Astrocyte of the spinal cord (primary cell): ENCODE measurements at places on chromosomes 6 and 20.

DNA sequence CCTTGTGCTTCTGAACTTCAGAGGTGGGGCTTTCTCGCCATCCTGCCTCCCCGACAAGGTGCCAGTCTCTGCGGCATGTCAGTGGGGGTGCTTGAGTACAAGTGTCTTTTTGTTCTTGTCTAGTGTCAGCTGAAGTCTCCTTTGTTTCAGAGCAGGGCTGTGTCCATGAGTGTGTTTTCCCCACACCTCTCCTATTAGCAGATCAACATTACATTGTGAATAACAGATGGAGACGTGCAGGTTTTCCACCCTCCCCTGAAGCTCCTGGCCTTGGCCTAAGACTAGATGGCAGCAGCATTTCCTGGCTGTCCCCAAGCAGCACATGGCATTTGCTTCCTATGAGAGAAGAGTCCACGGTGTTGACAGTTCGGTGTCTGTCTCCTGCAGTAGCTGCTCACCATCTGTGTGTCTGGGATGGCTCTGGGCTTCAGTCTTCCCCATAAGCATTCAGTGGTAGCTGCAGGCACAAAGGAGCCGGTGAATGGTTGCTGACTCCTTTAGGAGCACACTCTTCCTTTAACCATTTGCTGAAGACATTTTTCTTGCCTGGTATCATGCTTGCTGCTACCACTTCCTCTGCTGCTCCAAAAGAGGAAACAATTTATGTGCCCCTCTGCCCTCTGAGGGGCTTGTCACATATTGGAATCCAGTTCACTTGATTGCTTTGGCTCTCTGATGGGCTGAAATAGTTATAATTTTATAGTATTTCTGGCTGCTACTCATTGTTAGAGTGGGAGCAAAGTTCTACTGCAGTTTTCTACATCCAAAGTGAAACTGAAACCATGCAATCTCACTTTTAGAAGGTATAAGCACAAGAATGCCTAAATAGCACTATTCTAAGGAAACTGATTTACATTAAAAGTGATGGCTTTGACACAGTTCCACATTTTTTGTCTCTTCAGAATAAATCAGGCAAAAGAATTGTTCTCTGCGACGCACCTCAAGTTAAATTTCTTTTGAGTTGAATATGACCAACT, 913.0 kb downstream of the C6orf118 start:
- peak; percentile 55 for DNase-seq

- DNase-seq = no peak
Measured at GRCh38 chr6:167420858-167421766, 96.2 kb downstream of the TTLL2 start.

GRCh38 chr20:19210391-19211155, 1.9 kb upstream of the SLC24A3 start:
- no peak for DNase-seq

DNA sequence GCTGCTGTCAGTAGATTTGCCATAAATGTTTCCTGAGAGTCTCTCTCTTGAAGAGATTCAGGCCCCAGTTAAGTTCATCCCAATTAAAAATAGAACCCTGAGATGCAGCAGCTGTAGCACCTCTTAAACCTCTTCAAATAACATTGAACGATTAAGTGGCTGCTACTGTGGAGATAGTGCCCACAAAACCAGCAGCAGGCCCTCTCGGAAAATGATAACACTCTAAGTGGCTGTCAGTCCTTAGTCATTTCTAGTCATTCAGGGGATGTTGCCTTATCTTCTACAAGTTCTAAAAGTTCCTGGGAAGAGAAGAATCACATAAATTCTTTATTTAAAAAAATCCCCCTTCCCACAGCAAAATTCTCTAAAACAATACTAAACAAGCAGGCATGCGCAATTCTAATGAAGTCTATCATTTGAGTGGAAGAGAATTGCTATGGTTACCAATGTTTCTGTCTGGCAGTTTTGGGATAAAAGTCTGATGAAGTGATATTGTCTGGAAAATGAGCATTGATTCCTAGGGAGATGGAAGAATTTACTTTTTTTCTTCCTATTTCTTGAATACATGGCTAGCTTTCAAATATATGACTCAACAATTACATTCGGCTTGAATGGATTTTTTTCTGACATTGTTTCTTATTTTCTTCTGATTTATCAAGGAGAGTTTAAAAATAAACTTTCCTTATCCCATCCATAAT, 131.9 kb downstream of the TRMT11 start:
- peak; percentile 40 for DNase-seq
